ENCODE measurements at places on chromosomes 13 and 19. TPM values are rescaled to one million over a fixed set of nuclear protein-coding genes. Genes with fewer than 3 reads are reported as not detected.
A peak's percentile ranks its signal among the peaks of the same experiment; 100 is the strongest.

- peak; percentile 88 for DNase-seq
Observed at GRCh38 chr13:85108356-85108755, 690.9 kb downstream of the SLITRK6 start.

GRCh38 chr19:29530540-29531457 is 5.0 kb downstream of the VSTM2B start:
- DNase-seq: no peak

The LRG1 gene
- 1.1 TPM for total RNA-seq

The PTGIR gene
- not detected for total RNA-seq

DNA sequence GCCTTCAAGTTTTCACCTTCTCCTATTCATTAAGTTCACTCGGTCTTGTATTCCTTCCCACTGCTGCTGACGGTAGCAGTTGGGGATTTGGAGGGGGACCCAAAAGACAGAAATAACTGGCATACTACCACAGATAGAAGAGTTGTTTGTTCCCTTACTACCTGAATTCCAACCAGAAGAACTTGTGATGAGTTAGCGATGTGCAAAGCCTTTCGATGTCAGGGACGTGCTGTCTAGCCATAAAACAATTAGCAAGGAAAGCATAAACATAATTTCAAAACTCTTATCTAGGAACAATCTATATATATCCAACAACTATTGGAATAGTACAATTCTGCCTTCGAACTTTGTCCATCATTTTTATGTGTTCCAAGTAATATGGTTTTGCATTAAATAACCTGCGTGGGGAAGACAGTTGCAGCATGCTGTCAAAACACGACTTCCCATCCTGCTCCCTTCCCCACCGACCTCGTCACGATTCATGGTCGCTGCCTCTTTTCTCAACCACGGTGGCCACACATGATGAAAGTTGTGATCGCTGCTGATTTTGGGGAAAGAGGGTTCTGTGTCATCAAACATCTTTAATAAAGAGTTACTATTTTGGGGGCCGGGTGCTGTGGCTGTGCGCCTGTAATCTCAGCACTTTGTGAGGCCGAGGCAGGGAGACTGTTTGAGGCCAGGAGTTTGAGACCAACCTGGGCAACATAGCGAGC is 3.8 kb upstream of the SLC7A9 start:
- no peak for DNase-seq

DNA sequence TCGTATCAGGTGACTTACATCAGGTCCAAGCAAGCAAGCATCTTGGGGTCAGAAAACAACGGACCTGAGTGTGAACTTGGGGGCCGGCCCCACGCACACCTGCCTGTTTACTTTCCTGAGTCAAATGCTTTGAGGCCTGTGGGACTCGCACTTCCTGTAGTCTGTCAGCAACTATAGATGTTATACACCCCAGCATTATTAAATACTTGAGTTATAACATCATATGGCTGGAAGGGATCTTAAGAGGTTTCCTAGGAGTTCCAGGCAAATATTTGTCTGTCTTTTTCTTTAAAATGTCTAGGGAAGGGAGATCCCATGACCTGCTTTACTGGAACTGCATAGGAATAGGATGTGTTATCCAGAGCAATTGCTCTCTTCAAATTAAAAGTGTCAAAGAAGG is 280.6 kb downstream of the SHISA2 start:
- DNase-seq: peak; percentile 91

The SLC5A5 gene
- under 0.01 TPM for total RNA-seq

DNA sequence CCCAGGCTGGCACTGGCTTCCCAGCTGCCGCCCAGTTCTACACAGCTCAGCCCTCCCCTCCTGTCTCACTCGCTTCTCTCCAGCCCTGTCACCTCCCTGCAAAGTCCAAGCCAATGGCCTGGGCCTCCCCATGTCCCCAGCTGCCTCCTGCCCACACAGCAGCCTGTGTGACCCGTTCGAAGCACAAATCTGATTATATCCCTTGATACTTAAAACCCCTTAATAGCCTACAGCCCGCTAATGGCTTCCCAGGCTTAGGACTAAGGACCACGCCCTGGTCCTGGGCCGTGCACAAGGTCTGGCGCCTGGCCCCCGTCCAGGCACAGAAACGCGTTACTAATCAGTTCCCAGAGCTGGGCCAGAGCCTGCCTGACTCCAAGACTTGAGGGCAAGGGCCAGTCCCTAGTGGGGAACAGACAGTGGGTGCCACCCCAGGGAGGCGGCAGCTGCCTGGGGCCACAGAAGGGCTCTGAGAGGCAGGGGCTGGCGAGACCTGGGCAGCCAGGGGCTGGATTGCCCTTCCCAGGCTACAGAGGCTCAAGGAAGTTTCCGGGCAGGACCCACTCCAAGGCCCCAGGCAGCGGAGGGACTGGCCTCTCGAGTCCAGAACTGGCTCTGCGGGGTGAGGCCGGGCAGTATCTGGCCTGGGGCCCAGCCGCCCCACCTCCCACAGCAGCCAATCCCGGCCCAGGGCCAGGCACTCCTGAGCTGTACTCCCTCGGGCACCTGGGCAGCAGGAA is 10.4 kb downstream of the XAB2 start:
- no peak for DNase-seq

DNA sequence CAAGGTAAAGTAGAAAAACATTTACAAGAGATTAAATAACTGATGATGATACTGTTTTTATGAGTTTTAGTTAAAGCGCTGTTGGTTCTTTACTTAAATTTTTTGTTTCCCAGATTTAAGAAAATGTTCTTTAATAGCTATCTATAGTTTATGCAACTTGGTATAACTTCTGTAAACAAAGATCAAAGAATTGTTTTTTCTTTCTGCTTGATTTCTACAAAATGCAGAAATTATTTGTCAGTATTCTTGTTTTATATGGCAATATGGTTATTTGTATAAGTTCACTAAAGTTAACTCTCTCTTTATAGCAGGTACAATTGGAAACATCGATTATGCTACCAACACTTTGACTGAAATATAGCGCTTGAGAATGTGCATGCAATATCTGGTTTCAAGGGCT is 2465.1 kb upstream of the PCDH20 start:
- no peak for DNase-seq

DNA sequence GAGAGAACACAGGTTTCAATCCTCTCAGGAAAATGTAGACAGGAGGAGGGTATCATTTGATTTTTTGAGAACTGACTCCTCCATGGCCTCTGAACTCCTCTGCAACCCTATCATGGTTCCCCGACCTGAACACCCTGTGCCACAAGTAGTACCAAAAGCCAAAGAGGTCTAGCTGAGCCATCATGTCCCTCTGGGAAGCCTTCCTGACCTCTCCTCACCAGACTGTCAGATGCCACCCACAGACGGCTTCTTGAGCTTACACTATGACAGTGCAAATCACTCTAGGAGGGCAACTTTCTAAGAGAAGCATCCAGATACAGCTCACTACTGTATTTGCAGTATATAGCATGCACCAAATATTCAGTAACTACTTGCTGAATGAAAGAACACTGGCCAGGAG is 3.7 kb downstream of the HNRNPL start:
- DNase-seq: no peak

DNA sequence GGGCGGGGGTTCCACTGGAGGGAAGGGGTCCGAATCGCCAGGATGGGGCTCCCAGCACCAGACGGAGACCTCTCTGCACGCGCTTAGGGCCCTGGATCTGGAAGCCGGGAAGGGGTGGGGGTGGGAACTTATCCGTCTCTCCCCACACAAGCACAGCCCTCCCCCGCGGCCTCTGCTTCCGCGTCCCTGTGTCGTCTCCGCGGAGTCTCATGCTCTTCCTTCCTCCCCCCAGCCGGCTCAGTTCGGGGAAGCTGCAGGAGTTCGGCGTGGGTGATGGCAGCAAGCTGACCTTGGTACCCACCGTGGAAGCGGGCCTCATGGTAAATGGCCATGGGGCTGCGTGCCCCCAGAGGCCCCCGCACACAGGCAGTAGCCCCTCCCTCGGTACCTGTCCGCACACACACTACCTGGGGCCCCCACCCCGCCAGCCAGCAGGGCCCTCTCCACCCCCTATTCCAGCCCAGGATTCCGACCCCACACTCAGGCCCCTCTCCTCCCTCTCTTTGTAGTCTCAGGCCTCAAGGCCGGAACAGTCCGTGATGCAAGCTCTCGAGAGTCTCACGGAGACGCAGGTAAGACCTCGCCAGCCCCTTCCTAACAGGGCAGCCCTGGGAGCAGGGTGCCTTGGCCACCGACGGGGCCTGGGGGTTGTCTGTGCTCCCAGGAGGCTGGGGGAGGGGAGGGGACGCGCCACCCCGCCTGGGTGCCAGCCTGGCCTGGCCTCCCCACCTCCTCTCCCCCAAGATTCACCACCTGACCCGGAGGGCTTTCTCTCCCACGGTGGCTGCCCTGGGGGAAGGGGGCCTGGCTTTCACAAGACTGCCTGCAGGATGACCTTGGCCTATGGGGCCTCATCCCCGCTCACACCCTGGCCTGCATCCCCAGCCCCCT is 3.2 kb downstream of the MIDN start:
- DNase-seq: peak; percentile 31

The ZNF66 gene
- 1.6 TPM for total RNA-seq

DNA sequence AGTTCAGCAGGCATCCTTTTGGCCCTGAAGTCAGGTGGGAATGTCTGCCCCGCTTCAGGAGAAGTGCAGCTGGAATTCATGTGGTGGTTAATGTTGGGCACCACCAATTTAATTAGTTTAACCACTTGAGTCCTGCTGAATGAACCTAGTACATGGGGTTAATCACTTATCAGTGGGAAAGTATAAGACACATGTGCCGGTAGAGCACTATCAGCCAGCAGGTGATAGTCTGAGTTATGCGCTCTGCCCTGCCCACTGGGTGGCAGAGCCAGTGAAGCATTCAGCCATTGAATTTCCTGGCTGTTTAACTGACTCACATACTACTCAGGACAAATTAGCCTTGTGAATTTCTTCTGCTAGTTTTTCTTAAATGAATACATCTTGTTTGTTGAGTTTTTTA is 789.7 kb upstream of the PRR20A start:
- DNase-seq: peak; percentile 75

GRCh38 chr13:106109391-106109791 is 426.1 kb downstream of the EFNB2 start:
- DNase-seq: no peak

The KLK2 gene
- 0.53 TPM for total RNA-seq

The LMO7 gene
- 319 TPM for total RNA-seq

The CPB2 gene
- total RNA-seq: not detected

The GPC5 gene
- total RNA-seq: under 0.01 TPM

The WASF3 gene
- total RNA-seq: 4.5 TPM

The ERICH4 gene
- not detected for total RNA-seq

DNA sequence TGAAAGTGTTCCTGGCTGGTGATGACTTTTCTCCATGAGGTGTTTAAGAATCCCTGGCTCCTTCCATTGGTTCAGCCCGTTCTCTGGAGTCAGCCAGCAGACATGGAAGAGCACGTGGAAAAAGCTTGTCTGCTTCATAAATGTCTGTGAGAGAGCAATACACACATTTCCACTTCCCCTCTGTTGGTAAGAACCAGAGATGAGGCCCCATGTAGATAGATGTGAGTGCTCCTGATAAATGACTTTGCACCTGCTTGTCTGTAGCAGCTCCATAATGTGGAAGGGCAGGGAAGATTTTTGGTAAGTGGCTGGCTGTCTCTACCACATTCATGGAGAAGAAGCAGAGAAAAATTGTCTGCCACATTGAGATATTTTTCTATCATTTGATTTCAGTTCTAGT is 325.8 kb downstream of the LMO7 start:
- no peak for DNase-seq

DNA sequence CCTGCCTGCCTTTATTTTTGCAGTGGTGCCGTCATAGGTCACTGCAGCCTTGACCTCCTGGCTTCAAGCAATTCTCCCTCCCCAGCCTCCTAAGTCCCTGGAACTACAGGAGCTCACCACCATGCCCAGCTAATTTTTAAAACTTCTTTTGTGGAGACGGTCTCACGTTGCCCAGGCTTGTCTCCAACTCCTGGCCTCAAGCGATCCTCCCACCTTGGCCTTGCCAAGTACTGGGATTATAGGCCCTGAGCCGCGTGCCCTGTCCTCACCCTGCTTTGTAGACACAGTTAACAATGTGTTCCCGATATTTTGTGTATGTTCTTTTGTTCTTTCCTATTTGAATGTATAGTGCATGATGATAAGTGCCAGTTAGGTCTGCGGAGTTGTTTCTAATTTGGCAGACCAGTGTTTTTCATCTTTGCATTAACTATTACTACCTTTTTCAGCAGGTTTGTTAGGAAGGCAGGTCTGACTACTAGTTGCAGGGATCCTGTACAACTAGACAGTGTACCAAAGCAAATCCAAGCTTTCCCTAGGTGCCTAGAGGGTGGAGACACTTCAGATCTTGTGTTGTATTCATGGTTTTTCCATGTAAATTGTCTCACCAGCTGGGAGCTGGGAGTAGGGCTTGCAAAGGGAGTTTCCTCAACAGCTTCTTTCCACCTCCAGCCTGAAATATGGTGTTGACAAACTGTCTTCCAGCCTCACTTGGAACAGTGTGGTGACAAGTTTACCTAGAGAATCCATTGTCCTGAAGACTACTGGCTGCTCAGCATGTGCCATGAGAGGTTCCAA is 9.5 kb upstream of the WTIP start:
- no peak for DNase-seq

DNA sequence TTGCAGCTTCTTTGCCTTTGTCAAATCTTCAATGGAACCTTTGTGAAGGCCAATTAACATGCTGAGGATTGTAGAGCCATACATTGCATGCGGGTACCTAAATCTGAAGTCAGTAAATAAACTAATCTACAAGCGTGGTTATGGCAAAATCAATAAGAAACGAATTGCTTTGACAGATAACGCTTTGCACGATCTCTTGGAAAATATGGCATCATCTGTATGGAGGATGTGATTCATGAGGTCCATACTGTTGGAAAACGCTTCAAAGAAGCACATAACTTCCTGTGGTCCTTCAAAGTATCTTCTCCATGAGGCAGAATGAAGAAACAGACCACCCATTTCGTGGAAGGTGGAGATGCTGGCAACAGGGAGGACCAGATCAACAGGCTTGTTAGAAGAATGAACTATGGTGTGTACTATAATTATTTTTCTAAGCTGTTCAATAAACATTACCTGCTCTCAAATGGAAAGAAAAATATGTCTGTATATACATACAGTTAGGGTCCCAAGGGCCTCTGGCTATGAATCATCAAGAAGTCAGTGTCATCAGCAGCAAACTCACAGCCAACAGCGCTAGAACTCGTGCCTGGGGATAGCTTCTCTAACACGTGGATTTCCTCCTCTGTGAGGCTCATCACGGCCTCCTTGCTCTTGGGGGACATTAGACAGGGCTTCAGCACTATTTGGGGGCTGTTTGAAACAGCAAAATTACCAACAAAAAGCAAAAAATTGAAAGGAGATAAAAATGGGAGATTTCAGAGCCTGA is 2.9 kb upstream of the CD70 start:
- no peak for DNase-seq

The KRTDAP gene
- not detected for total RNA-seq

GRCh38 chr13:46387064-46387851 is at the start of gene RUBCNL:
Gene RUBCNL, minus strand, starts transcription at chr13:46387252. Its CDS starts 14,777 bp downstream, at chr13:46372475.
- DNase-seq: peak; percentile 59

- no peak for DNase-seq
Observed at GRCh38 chr13:100528820-100529219, 59.8 kb downstream of the GGACT start.

GRCh38 chr19:11414544-11414943 is 4.6 kb downstream of the RGL3 start:
- DNase-seq: no peak
